ENCODE measurements at places on chromosomes 5 and 9.

DNA sequence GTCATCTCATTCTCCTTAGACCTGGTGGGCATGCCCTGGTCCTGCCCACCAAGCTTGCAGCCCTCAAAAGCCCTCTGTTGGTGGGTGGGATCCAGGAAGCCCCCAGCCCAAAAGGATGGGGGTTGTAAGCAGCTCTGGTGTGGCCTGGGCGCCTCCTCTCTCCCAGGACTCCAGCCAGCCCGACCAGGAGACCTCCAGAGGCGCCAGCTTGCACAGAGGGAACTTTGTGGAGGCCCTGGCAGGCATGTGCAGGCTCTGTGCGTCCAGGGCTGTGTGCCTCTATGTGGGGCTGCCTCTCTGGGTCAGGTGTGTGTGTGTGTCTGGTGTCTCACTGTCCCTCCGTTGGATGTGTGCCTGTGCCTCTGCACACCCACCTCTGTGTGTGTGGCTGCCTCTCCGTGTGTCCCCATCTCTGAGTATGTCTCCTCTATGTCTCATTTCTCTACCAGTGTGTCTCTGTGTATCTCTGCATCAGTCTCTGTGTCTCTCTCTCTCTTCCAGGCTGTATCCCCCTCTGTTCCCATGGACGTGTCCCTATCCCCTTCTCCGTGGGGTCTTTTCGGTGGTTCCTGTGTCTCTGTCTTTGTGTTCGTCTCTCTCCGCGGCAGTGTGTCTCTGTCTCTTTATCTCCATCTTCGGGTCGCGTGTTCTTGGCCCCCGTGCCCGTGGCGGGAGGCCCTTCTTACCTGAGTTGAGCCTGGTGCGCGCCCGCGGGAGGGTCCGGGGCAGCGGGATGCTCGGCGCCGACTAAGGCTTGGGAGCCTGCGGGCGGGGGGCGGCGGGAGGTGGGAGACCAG, 501 bp downstream of the ENHO start:
- DNase-seq = no peak

GRCh38 chr9:13179257-13179656, 100.2 kb downstream of the MPDZ start:
- DNase-seq = no peak

DNA sequence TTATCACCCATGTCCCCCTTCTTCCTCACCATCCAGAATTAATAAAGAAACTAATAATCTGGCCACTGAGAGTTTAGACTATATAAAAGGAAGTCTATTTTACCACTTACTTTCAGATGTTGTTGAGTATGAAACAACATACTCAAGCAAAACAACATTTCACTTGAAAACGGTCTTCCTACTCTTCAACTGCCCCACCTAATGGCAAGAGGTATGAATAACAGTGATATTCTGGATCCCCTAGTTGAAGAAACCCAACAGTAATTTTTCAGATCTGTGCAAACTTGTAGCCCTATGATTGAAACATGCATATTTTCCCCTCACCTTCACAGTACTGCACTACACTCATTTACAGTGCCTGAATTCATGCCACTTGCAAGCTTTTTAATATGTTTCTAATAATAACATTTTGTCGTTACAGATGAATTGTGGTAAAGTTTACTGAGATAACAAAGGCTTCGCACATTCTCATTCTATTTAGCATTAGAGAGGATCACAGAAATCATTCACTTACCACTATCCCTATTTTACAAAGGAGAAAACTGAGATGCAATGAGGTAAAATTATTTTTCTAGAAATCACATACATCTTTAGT, 267.9 kb upstream of the PDE4D start:
- DNase-seq = no peak

GRCh38 chr5:673831-674629, 19.1 kb downstream of the TPPP start:
- no peak for DNase-seq

DNA sequence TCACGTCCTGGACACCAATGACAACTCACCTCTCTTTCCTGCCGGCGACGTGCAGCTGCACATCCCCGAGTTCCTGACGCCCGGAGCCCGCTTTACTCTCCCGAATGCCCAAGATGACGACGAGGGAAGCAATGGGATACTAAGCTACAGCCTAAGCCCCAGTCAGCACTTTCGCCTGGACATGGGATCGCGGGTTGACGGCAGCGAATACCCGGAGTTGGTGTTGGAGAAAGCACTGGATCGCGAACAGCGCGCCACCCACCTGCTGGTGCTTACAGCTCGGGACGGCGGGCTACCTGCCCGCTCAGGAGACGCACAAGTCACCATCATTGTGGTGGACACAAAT, 1.1 kb downstream of the PCDHAC1 start:
- DNase-seq = no peak

GRCh38 chr5:41875121-41875520, 4.9 kb upstream of the OXCT1 start:
- DNase-seq = no peak

GRCh38 chr5:119583684-119584083, 45.7 kb upstream of the FAM170A start:
- no peak for DNase-seq

GRCh38 chr5:90650767-90651166, 92.2 kb downstream of the ADGRV1 start:
- no peak for DNase-seq

DNA sequence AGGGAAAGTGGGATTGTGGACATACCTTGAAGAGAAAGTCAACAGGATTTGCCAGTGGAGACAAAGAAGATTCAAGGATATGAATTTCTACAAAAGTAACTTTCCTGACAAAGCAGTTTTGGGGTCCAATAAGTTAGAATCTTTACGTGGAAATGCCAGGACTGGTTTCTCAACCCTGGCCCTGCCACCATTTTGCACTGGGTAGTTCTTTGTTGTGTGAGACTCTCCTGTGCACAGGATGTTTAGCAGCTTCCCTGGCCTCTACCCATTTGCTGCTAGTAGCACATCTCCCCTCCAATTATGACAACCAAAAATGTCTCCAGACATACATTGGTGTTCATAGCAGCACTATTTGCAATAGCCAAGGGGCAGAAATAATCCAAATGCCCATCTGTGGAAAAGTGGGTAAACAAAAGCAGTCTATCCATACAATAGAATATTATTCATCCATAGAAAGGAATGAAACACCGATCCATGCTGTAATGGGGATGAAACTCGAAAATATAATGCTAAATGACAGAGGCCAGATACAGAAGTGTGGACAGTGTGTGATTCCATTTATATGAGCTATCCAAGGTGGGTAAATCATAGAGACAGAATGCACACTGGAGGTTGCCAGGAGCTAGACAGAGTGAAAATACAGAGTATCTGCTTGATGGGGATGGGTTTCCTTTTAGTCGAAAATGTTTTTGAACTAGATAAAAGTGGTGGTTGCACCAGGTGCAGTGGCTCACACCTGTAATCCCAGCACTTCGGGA, 91.4 kb downstream of the NSUN2 start:
- DNase-seq = no peak

DNA sequence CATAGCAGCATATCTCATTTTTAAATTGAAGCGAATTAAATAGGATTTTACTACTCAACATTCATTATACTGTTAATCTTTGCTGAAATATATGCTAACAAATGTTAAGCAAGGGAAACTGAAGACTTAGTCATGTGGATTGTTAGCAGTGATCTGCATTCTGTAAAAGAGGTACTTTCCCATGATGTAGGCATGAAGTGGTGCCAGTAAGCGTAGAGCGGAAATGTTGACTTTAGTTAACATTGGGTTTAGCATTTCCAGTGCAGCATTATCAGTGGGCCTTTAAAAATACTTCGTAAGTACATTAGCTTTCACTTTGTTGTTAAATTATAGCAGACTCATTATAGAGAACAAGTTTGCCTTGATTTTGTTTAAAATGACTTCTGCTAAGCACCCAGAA, 130.3 kb downstream of the CDC42SE2 start:
- DNase-seq = no peak

GRCh38 chr9:89505911-89506310, 8.0 kb upstream of the SEMA4D start:
- DNase-seq = no peak

DNA sequence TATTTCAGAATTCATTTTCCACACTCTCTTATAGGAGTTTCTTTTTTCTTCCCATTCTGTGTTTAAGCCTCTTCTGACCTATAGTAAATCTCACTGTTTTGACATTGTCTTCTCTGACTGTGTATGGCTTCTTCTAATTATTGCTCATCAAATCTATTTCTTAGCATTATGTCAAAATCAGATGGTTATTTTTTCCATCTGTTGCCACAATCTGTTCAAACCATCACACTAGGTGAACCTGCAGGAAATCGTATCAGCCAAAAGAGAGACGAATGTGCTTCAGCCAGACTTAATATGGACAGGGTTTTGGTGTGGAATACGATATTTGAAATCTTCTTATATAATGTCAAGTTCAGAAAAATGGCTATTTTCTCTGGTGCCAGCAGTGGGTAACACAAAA, 15.9 kb upstream of the SEMA4D start:
- no peak for DNase-seq

- no peak for DNase-seq
These were observed 29.3 kb upstream of the MINAR2 start for GRCh38 chr5:129718471-129719090.

- no peak for DNase-seq
These were observed 270.2 kb downstream of the FBXL17 start for GRCh38 chr5:108111736-108112135.

DNA sequence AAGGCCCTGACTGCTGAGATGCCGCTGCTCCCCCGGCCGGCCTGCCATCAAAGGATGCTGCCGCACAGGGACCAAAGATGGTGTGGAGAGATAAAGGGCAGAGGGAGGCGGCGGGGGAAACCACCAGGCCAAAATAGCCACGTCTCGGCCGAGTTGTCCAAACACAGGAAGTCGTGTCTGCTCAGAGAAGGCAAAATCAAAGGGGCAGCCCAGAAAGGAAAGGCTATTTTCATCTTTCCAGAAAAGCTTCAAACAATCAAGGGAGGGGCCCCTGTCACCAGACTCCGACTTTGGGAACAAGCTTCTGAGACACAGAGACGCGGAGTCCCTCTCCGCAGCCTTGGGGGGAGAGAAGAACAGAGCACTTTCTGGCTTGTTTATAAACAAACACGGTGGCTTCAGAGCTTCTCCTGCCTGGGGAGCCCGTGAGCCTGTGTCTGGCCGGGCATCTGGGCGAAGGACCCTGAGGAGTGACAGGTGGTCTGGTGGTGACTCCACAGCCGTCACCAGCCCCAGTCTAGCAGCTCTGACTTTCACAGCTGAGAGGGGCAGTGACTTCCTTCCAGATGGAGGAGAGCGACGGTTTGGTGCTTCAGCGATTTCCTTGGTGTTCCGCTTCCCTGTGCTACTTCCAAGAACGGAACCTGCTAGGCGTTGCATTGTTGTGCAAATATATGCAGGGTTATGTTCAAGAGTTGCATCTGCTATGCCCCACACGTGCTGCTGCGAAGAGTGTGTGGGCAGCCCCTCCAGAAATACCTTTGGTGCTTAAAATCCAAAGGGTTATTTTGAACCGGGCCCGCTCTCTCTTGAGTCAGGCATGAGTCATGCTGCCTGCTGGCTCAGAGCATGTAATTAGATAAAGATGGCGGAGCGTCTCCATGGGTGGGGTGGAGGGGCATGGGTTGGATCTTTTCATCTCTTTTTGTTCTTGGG, 24.0 kb downstream of the ADAMTSL2 start:
- DNase-seq = no peak

DNA sequence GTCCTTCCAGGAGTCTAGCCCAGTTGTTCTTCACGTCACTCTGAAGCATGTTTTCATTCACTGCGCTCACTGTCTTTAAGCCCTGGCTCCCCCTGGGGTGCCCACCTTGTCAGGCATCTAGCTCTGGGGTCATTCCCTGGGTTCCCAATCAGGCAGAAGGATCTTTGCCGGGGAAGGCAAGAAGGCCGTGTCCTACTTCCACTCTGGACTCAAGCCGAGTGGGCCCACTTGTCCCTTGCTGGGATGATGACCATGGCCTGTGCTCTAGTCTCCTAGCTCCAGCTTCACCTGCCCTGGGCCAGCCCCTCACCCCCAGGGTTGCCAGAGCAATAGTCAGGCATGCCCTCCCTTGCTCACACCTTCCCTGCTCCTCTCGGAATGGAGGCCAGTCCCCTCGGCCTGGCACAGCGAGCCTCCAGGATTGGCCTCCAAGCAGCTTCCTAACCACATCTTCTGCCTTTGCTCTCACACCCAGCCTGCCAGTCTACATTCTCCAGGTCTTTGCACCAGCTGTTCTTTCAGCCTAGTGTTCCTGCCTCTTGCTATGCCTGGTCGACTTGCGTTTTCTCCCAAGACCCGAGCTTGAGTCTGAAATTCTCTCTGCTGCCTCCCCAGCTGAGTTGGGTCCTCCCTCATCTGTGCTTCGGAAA, 32.2 kb upstream of the PSD2 start:
- no peak for DNase-seq

- DNase-seq = peak; percentile 27
These were observed 30.8 kb downstream of the LCP2 start for GRCh38 chr5:170266570-170267381.

DNA sequence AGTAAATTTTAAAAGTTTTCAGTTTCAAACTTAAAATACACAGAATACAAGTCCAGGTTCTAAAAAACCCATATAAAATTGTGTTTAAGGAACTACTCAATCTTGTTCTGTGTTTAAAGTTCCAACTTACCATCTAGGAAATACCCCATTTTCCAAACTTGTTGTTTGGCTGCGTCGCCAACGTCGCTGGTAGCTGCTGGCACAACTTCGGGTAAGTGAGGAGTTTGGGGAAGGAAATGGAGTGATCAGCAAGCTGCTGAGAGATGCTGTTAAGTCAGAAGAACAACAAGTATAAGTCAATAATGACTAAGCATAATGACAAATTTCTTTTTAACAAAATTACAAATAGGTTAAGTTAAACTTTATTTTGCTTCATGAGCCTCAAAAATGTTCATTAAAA, 71.3 kb upstream of the RAPGEF6 start:
- DNase-seq = no peak

DNA sequence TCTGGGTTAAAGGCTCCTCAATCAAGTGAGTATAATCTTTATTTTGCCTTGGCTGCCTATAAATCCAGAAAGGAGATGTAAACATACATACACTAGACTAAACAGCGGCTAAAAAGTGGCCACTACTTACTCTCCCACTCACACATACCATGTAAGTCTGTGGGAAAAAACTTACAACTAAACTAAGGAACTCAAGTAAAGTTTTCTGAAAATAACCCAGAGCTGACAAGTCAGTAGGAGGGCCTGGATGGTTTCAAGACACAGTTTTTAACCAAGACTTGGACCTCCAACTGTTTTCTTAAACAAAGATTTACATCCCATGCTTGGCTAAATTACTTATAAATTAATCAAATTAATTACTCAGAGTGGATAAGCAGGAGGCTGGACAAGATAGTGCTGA, 64.5 kb downstream of the CEP120 start:
- DNase-seq = no peak

DNA sequence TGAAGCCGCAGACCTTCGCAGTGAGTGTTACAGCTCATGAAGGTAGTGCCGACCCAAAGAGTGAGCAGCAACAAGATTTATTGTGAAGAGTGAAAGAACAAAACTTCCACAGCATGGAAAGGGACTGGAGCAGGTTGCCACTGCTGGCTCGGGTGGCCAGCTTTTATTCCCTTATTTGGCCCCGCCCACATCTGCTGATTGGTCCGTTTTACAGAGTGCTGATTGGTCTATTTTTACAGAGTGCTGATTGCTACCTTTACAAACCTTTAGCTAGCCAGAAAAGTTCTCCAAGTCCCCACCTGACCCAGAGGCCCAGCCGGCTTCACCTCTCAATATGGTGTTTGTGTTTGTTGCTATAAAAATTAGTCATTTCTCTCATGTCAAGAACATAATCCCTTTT, 49.7 kb downstream of the RECK start:
- no peak for DNase-seq

Data from activated naive CD8-positive, alpha-beta T cell treated with anti-CD3 and anti-CD28 coated beads, Interleukin-2, amount 50 U/mL, for 16 hours (primary cell).